ENCODE measurements at places on chromosomes 4 and X.

DNA sequence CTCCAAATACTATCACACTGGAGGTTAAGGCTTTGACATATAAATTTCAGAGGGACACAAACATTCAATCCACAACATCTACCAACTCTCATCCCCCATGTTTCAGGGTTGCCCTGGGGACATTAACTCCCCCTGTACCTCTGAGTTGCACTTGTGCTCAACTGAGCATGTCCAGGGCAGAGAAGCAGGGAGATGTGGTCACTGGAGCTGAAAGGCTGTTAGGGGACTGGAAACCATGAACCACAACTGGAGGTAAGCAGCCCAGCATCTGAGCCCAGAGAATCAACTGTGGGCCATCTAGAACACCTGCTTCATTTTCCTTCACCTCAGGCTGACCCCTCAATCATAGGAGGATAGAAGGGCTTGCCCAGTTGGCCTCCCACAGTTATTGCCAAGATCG lies 641.1 kb downstream of the MID1IP1 start:
- no peak for DNase-seq

GRCh38 chr4:152957437-152958171 lies 21.5 kb downstream of the FHDC1 start:
- no peak for DNase-seq

GRCh38 chrX:153491918-153492317 lies 2.9 kb upstream of the BGN start:
- no peak for DNase-seq

- no peak for DNase-seq
Measured at GRCh38 chrX:104712515-104712914, 146.5 kb downstream of the IL1RAPL2 start.

DNA sequence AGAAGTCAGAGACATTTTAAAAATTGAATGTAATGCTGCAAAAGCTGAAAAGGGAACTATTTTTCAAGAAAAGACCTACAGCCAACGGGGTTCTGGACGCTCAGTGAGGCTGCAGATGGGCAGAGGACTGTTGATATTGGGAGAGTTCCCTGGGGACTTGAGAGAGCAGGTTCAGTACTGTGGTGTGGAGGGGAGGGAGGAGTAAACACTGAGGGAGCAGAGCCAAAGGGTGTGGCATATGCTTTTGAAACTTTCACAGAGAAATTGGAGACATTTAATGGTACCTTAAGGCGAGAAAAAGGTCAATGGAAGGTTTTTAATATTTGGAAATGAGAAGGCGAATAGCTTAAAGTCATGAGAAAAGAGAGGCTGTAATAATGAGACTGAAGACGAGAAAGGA lies 62.2 kb upstream of the GPM6A start:
- no peak for DNase-seq
